ENCODE measurements at places on chromosomes 5 and 9.

- DNase-seq, result no peak
Measured at GRCh38 chr5:64518793-64519192, 13.0 kb downstream of the RGS7BP start.

DNA sequence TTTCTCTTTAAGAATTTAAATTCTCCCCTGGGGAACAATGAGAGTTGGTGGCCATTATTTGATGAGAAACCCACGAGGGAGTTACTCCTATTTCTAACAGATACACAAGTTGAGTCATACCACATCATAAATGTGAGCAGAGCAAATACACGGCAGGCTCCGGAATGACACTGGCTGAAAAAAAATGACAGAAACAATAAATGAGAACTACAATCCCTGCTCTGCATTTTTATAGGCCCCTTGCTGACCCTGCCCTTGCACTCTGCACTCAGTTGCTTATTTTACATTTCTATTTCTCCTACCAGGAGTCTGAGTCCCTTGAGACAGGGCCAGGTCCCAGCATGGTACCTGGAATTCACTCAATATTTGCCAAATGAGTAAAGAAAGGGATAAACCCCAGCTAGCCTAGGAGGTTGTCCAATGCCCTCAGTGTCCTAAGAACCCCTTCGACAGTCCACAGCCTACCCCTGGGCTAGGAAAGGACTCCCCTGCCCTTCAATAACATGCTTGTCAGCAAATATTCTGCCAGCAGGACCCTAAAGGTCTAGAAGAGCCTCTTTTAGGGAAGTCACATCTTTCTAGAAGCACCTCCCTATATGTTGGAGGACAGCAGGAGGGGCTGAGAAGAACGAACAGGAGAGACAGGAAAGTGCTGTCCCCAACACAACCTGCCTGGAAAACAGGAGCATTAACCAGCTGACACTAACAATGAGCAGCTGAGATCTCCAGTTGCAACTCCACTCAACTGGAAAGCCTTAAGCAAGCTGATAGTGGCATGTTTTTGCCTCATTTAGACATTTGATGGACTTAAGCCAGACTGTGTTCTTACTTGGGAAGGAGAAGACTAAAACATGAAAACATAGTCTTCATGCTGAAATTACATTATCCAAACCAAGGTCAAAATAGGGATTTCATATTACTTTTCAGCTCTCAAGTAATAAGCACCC is 191.2 kb downstream of the ACTL7B start:
- no peak for DNase-seq

DNA sequence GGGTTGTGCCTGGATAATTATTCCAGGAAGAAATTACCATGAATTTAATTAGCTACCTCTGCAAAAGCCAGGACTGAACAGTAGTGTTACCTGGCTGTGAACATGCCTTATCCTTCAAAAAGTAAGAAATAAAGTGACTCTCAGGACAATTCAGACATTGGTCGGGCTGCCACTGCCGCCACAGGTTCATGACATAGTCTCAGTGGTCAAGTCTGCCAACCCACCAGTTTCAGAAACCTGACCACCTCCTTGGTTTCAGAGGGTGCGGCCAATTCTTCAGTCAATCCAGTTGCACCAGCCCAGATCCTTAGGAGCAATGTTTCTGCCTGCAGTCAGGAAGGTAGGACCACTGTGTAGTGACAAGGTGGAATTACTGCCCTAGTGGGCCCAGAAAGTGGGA is 593.1 kb upstream of the DAB2 start:
- DNase-seq, result no peak

GRCh38 chr5:153796527-153796926 is 242.2 kb downstream of the FAM114A2 start:
- DNase-seq, result no peak

DNA sequence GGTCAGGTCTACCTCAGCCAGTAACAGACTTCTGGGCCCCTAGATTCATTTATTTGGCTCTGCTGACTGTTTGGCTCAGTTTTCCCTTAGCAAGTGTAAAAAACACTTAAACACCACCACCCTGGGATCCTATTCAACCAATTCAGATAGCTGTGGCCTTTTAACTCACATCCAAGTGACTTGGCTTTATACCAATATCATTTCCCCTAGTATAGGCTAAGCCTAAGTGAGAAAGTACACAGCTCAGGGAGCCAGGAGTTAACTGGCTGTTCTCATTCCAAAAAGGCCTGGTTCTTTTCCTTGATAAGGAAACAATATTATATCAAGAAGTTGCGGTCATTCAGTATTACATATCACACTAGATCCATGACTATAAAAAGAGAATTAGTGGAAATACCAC is 163.5 kb downstream of the ARL15 start:
- DNase-seq, result no peak

DNA sequence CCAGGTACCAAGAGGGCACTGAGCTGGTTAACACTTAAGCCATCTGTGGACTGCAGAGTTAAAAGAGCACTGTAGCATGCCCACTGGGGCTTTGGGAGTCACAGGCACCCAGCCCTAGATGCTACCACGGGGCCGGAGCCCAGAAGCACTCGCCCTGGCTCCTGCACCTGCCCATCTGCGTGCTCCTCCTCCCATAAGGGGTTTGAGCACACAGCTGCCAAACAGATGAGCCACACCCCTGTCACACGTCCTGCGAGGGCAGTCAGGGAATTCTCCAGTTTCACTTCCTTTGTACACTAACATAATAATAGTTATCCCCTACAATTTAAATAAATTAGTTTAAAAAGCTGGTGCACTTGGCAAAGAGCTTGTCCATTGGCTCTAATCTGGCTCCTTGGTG is 4.5 kb upstream of the PCA3 start:
- DNase-seq, result no peak

DNA sequence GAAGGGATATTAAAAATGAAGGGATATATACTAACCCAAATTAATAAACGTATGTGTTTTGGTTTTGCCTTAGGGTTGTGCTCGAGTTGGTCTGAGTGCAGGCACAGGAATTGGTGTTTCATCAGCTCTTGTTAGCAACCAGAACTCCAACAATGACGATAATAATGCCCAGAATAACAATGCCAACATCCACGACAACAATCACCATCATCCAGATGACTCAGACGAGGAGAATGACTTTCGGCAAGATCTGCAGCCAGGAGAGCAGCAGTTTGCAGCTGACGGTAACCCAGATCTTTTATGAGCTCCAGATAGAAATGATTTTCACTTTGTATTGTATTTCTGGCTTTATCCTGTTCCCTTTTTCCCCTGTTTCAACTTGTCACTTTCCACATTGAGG is 33.2 kb downstream of the FBXO38 start:
- no peak for DNase-seq

DNA sequence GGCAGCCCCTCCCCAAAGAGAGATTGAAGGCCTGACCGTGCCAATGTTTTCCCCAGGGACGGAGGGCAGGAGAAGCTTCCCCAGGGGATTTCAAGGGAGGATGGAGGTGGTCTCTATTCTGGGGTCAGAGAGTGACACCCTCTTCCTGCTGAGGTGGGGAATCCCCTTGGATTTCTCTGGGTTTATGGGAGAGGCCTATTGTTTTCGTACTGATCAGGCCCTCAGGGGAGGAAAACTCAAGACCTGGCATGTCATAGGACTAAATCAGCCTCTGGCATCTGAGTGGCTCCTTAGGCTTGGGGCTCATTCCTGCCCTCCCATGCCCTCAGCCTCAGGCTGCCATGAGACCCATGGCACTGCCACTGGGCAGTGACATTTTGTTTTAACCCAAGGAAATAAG is 44.6 kb downstream of the IRF1 start:
- DNase-seq, result no peak

DNA sequence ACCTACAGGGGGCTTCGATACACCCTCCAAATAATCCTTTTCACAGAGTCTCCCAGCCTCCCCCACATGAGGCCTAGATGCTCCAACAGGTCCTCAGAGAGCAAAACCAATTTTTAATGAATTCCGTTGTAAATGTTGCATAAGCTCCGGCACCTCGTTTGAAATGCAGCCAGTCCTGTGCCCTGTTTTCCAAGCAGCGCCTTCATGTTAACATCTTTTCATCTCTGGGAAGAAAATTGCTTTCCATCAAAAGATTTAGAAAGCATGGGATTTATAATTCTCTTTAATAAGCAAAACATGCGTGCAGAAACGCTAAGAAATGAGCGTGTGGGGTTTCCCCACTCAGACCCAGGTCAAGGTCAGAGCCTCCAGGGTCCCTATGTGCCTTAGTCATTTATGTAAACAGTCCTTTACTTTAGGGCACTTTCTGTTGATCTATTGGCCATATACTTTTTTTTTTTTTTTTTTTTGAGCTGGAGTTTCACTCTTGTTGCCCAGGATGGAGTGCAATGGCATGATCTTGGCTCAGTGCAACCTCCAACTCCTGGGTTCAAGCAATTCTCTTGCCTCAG is 177.5 kb upstream of the S1PR3 start:
- no peak for DNase-seq

DNA sequence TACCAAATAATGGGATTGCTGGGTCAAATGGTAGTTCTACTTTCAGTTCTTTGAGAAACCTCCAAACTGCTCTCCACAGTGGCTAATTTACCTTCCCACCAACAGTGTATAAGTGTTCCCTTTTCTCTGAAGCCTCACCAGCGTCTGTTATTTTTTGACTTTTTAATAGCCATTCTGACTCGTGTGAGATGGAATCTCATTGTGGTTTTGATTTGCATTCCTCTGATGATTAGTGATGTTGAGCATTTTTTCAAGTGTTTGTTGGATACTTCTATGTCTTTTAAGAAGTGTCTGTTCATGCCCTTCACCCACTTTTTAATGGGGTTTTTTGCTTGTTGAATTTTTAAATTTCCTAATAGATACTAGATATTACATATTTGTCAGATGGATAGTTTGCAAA is 28.4 kb upstream of the SUSD1 start:
- no peak for DNase-seq

DNA sequence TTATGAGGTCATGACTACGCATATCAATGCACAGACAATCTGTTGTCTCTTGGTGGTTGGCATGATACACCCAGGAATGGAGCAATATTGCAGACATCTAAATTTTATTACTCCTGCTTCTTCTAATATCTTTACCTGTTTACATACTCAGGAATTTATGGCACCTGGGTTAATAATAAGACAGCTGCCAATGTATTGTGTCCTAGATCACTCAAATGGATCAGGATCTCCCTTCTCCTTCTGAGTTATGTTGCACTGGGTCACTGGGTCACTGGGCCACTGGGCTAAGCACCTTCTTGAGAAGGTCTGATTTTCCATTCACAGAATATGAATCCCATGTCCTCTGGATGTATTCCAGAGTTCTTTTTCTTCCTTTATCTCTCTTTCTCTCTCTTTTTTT is 41.8 kb downstream of the CCL28 start:
- DNase-seq, result no peak

- no peak for DNase-seq
Measured at GRCh38 chr9:110257097-110257841, 962 bp upstream of the TXN start.

- no peak for DNase-seq
Measured at GRCh38 chr9:115378758-115379157, 260.8 kb upstream of the TNC start.

GRCh38 chr9:93107825-93108161 is 11.8 kb downstream of the CARD19 start:
- DNase-seq, result no peak

- peak; percentile 38 for DNase-seq
Measured at GRCh38 chr5:81007637-81008027, 47.5 kb downstream of the RASGRF2 start.

DNA sequence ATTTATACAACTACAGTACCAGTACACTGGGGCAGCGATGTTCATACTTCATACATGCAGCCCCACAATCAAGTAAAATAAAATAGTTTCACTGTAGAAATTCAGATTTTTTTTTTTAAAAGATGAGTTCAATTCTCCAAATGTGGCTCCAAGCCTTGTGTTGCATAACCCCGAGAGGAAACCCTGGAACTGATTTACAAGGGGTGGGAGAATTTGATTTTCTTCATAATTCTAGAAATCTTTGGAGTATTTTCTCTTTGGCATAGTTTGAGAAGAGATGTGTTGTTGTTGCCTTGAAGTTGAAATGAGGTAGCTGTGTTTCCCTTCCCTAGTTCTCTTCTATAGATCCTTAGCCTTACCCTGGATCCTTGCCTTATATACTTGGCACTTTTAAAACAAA is 3.1 kb downstream of the RHOBTB3 start:
- DNase-seq, result no peak

DNA sequence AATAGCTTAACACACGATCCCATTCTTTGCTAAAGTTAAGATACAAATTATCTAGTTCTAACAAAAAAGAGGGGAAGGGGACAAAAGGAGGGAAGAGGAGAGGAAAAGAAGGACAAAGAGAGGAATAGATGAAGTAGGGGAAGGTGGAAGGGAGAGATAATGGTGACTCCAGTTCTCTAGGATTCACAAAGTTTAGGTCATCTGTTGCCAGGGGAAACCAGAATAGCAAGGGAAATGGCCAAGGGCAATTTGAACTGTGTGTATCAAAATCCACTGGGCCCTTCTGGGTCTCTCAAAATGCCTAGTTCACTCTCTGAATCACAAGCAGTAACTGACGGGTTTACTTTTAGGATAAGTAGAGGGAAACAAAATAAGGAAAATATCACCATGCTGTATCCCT is 7.6 kb downstream of the SLC24A2 start:
- DNase-seq, result no peak

DNA sequence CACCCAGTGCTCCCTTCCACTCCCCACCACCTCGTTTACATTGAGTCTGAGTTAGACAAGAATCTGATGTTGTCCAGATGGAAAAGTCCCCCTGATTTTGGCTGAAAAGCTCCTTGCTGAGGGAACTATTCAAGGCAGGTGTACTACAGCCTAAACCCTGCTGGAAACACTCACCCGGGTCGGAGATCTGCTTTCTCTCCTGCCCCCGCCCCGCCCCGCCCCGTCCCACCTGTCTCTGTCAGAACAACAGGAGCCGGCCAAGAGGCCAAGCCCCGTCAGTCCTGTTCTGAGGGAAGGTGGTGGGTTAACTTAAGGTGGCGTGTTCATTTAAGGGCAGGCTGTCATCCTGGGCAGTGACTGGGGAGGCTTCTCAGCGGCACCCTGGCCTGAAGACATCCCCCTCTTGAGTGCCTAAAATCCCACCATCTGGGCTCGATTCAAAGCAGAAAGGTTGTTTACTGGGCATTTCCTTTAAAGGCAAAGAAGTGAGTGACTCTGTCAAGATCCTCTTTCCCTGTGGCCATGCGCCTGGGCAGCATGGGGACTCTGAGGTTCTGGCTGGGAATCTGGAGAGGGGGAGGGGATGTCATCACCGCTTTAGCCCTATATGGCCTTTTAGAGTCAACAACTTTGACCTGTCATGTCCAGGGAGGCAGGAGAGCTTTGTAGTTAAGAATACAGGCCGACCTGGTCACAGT is 71.1 kb upstream of the NEURL1B start:
- DNase-seq, result no peak

DNA sequence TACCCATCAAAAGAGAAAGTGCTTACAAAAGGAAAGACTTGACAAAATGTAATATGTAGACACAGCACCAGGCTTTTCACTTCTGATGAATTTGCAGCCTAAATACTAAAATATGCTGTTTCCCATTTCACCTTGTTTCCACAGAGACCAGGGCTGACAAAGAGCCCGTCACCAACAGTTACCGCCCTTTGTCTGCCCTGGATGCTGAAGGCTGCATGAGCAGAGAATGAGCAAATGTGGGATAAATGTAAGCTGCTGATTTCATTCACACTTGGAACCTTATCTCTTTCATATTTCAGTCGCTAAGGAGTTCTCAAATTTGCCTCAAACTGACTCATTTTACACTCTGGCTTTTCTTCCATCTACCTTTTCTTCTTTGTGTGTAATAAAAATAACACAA is 213.9 kb downstream of the TMEM167A start:
- no peak for DNase-seq
